Lower lobe of right lung (tissue), 2 donors: ENCODE measurements at places on chromosomes 12 and 14. TPM values are rescaled to one million over a fixed set of nuclear protein-coding genes. Genes with fewer than 3 reads are reported as not detected.

- no peaks in the 10 kb centered on the region for H3K4me1 ChIP-seq
- no peaks in the 10 kb centered on the region for H3K36me3 ChIP-seq
- no peak overlapping the region for H3K4me3 ChIP-seq
- H3K27me3 ChIP-seq, result no peaks in the 10 kb centered on the region
- peak; percentile 16 for DNase-seq
Observed at GRCh38 chr14:79680087-79680486, 531.2 kb downstream of the DIO2 start.

The PROX2 gene
- 0.12 TPM for total RNA-seq

DNA sequence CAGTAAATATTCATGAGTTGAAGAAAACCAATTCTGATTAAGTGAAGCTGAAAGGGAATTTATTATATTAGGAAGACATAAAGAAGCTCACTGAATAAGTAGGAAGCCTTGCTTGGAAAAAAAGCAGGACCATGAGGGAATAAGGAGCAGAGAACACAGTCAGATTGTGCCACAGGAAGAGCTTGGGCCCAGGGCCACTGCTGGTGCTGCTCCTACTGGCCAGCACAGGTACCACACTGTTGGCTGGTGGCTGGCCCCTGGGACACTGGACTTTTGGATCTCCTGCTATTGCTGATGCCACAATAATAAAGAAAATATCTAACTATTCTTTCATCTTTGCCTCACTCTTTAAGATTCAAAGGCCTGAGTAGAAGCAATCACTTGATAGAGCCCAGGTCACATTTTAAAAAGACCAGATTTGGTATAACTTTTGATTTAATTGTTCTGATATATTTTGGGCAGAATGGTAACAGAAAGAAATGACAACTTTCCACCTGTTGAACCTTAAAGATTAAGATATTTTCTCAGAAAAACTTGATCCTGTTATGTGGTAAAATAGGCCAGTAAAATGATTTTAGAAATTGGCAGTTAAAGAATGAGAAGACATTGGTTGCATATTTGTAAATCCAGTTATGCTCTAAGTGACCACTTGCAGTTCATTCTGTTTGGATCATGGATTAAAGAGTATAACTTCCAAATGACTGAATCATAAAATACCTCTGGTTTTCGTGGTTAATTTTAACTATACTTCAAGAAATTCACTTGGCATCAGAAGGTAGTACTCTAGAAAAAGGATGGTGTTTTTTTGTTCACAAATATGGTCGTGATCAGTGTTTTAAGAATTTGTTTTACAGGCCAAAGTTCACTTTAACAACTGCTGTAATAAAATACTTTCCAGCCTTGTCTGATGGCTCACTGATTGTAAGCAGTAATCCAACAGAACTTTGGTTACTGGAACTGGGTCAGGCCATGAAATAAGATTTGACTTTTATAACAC lies 68.3 kb downstream of the DERA start:
- H3K27me3 ChIP-seq, result no peaks in the 10 kb centered on the region
- peaks cover 27% of the 10 kb centered on the region for H3K36me3 ChIP-seq
- H3K27ac ChIP-seq, result peak overlapping the region; percentile 53
- H3K4me1 ChIP-seq, result peaks cover 36% of the 10 kb centered on the region

GRCh38 chr12:93243689-93244513 lies 133.8 kb upstream of the NUDT4 start:
- no peak overlapping the region for H3K4me3 ChIP-seq
- no peaks in the 10 kb centered on the region for H3K27me3 ChIP-seq
- peaks cover 27% of the 10 kb centered on the region for H3K4me1 ChIP-seq
- peak overlapping the region; percentile 58 for H3K27ac ChIP-seq

The POTEM gene
- total RNA-seq, result not detected

The ADCY4 gene
- total RNA-seq, result 42.7 TPM

The C12orf56 gene
- total RNA-seq, result not detected

- no peaks in the 10 kb centered on the region for H3K4me1 ChIP-seq
- no peak overlapping the region for H3K4me3 ChIP-seq
- H3K36me3 ChIP-seq, result no peaks in the 10 kb centered on the region
- H3K27me3 ChIP-seq, result no peaks in the 10 kb centered on the region
- no peak for DNase-seq
Observed at GRCh38 chr12:52335598-52336262, 14.5 kb upstream of the KRT83 start.

DNA sequence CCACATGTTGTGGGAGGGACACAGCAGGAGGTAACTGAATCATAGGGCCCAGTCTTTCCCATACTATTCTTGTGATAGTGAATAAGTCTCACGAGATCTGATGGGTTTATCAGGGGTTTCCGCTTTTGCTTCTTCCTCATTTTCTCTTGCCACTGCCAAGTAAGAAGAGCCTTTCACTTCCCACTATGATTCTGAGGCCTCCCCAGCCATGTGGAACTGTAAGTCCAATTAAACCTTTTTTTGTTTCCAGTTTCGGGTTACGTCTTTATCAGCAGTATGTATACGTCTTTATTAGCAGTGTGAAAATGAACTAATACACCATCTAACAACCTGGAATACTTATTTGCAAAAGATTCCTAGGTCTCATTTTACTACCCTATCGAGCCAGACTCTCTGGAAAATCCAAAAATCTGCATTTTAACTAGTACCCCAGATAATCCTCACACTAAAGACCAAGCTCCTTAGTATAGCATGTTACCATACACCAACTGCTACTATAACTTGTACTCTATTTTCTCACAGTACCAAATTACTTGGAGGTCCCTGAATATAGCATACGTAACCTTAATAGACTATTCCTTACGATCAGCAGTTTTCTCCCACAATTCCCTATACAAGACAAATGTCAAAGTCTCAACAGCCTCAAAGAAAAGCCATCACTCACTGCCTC lies 11.5 kb downstream of the GTF2A1 start:
- DNase-seq, result no peak
- H3K27ac ChIP-seq, result no peak overlapping the region
- no peak overlapping the region for H3K4me3 ChIP-seq
- peaks cover 81% of the 10 kb centered on the region for H3K36me3 ChIP-seq
- no peaks in the 10 kb centered on the region for H3K27me3 ChIP-seq

The IFNG gene
- not detected for total RNA-seq

The CCND2 gene
- 57.7 TPM for total RNA-seq

DNA sequence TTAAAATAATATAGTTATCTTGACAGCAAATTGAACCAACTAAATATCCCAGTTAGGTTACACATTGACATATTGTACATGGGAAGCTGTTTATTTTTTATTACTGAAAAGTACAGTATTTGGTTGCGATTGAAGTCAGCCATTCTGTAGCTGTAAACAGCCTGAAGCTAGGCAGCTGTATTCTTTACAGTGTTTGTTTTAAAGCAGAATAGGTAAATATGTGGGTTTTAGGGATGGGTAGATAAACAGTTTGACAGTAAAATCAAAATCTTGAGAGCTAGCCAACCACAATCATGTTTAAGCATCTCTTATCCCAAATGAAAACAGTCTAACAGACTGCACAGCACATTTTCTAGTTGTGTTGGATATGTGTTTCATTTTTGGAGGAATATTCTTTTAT lies 45.7 kb downstream of the TTC6 start:
- H3K4me1 ChIP-seq, result no peaks in the 10 kb centered on the region
- no peaks in the 10 kb centered on the region for H3K27me3 ChIP-seq
- no peak overlapping the region for H3K4me3 ChIP-seq
- no peaks in the 10 kb centered on the region for H3K36me3 ChIP-seq
- DNase-seq, result no peak

The KCNA1 gene
- total RNA-seq, result not detected

The AHNAK2 gene
- 10.8 TPM for total RNA-seq
